AG20443 (cell line): ENCODE measurements at places on chromosomes 6 and 20.
A peak's percentile ranks its signal among the peaks of the same experiment; 100 is the strongest.

DNA sequence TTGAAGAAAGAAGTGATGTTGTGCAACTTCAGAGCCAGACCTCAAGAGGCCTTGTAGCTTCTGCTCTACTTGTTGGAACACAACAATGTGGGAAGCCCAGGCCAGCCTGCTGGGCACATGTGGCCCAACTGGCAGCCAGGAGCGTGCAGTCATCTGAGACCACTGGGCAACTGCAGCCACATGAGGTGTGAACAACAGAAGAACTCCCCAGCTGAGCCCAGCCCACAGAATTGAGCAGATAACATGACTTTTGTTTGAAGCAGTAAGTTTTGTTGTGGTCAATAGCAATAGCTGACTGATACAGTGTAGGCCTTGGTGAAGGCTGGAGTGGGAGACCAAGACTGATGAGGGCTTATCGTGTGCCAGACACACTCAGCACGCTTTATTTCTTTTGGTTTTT lies 8.6 kb upstream of the ADAM33 start:
- DNase-seq, result no peak

DNA sequence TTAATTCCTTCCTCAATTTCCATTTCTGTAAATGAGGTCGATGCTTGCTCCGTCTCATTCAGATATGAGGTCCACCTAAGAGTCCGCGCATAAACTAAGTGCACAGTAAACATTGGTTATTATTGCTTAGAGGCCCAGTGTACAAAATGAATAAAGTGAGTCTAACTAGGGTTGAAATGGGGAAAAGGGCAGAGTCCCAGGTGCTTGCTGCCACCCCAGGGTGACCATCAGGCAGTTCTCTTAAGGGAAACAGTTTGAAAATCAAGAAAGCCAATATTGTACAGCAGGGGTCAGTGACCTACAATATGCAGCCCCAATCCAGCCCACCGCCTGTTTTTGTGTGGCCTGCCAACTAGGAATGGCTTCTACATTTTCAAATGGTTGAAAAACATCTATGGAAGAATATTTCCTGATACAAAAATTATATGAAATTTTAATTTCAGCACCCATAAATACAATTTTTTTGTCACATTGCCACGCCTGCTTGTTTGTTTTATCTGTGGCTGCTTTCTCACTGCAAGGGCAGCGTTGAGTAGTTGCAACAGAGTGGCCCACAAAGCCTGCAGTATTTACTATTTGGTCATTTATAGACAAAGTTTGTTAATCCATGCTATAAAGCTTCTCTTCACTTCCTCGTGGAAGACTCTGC lies 43.3 kb downstream of the SLC13A3 start:
- no peak for DNase-seq

GRCh38 chr6:15330174-15330944 lies 84.5 kb downstream of the JARID2 start:
- DNase-seq, result no peak

GRCh38 chr20:7161690-7162089 lies 394.2 kb downstream of the BMP2 start:
- DNase-seq, result no peak

DNA sequence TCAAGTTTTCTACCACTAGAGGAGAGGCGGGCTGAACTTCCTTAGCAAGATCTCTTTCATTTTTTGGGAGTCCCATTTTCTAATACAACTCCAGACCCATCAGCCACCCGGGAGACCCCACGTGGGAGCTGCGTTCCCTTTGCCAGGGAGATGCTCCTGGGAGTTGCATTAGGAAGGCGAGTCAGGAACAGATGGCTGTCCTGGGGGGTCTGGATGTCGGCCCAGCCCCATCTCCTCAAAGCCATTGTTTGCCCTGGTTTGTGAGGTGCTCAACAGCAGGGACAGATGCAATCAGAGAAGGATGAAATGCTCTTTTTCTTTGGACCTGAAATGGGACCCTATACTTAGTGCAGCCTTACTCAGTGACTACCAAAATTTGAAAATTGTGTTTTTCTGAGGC lies 39.4 kb downstream of the CARMIL1 start:
- DNase-seq, result no peak

- DNase-seq, result no peak
Observed at GRCh38 chr20:52473186-52473585, 281.6 kb upstream of the ZFP64 start.

- peak; percentile 85 for DNase-seq
Observed at GRCh38 chr6:36577301-36577700, 16.9 kb upstream of the SRSF3 start.

GRCh38 chr20:7147220-7147601 lies 379.7 kb downstream of the BMP2 start:
- no peak for DNase-seq

DNA sequence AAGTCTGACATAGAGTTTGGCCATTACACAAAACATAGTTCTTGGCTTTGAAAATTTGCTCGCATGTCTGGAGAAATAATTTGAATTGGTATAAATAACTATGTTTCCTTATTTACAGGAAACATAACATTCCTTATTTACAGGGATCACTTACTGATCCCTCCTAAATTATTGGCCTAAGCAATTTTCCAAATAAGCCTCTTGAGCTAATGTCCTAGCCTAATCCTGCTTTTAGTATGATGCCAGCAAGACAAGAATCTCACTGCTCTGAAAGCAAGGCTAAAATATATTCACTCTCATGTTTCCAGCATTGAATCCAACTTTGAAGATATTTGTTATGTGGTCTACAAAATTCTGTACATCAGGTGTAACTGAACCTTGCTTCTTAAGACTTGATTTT lies 4.1 kb upstream of the TBC1D32 start:
- DNase-seq, result no peak

GRCh38 chr6:32189069-32189741 lies 797 bp downstream of the PBX2 start:
- no peak for DNase-seq

GRCh38 chr20:57223648-57224489 lies 42.6 kb downstream of the BMP7 start:
- DNase-seq, result peak; percentile 85

- no peak for DNase-seq
Observed at GRCh38 chr6:35321091-35321490, 21.3 kb upstream of the PPARD start.

DNA sequence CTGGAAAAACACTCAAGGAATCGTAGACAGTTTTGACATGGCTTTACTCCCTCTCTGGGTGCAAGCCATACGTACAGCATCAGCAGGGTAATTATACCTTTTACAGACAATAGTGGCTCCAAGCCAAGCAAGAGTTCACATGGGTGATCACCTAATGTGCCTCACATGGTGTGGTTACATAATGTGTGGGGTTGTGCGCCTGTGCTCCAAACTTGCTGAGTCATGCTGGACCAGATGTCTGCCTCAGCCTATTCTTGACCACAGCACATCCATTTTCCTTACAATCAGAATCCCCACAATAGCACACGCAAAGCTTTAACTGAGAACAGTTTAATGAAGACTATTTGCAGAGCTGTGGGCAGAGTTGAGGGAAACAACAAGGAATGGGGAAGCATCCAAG lies 74.5 kb downstream of the ALDH8A1 start:
- no peak for DNase-seq
